ENCODE measurements at places on chromosomes 7 and 10.

DNA sequence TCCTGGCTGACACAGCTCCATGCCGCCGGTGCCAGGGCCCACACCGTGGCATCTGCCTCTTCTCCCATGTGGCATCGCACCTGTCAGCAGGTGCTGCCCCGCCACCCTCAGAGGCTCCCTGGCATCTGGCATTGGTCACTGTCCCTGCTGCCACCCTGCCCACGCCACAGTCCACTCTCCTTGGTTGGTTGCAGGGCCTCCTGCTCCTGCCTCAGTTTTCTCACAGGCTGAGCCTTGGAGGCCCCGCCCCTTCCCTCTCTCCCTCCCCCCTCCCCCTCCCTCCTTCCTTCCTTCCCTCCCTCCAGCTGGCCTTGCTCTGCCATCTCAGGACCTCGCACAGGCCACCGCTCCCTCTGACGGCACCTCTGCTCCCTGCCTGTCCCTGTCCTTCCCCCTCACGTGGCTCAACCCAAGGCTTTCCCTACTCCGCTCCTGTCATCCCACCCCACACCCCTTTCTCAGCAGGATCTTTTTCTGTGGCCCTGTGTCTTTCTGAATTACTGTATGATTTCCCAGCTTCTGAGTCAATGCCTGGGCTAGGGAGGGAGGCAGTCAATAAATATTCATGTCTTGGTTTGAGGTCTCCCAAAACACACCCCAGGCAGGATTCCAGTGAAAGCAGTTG, 87.4 kb downstream of the INPP5A start:
- no peak for DNase-seq

- DNase-seq = no peak
Observed at GRCh38 chr10:28947171-28947570, 269.9 kb downstream of the BAMBI start.

- DNase-seq = no peak
Observed at GRCh38 chr7:50145226-50145625, 52.2 kb upstream of the ZPBP start.

- DNase-seq = peak; percentile 91
Observed at GRCh38 chr7:31744294-31744874, 57.4 kb downstream of the PPP1R17 start.

DNA sequence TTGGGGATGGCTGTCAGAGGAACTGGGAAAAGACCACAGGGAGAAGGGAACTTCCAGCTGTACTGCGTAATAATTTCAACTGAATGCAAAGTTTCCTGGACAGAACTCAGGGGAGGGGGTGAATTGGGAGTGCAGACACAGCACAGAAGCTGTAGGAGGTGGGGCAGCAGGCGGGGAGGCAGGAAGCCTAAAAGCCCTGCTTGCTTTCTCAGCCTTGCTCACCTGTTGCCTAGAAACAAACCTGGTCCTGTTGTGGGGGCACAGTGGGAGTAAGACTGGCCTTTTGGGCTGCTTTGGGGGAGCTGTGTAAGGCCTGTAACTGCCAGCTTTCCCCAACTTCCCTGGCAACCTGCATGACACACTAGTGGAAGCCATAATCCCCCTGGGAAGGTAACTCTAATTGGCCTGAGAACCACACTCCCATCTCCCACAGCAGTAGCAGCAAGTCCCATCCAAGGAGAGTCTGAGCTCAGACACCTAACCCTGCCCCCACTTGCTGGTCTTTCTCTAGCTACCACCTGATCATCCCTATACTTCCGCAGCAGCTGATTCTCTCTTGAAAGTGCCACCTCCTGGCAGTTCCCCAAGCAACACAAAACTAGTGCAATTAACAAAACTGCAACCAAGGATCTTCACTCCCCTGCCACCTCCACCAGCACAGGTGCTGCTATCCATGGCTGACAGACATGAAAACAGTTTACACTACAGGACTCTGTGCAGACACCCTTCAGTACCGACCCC, 1239.3 kb downstream of the SORCS1 start:
- DNase-seq = no peak

DNA sequence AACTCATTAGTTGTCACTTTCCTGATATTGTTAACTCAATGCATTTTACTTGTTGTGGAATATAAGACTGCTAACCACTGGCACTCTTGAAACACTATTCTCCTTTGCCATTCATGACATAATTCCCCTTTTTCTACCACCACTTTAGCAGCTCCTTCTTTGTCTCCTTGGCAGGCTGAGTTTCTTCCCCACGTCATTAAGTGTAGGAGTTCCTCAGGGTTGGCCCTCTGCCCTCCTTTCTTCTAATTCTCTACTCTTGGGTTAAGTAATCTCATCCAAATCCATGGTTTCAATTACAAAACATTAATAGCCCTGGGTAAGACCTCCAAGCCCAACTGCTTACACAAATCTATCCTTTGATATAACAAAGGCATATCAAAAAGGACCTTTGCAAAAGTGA, 175.1 kb downstream of the HGF start:
- DNase-seq = no peak

DNA sequence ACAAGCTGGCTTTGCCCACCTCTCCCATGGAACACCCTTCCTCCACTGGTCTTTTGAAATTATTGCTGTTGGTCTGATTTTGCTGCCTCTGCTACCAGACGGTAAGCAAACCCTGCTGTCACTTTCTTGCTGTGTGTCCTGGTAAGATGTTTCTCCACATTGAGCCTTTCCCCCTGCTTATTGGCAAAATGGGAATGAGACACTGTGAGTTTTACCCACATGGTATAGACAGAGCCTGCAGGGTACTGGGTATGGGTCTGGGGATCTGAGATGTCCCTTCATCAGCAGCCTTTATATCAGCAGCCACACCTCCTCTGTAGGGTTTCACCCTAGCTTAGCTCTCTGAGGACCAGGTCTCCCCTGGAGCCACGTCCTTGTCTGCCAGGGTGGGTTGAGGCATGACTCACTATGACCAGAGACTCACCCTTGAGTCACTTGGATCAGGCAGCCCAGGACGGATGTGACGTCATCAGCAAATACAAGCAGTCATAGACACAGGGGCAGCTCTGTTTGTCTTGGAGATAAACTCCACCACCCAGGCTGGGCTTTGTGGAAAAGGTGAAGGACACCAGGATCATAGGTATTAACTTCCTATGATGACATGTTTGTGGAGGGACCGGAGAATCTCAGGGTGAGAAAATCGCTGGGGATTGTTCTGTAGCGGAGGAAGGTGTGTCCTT, 17.9 kb upstream of the BAIAP2L1 start:
- no peak for DNase-seq

GRCh38 chr7:158613481-158613880, 25.9 kb upstream of the PTPRN2 start:
- DNase-seq = no peak

- no peak for DNase-seq
Observed at GRCh38 chr10:51235865-51236264, 161.6 kb downstream of the PRKG1 start.

GRCh38 chr7:574661-575395, 55.2 kb upstream of the PDGFA start:
- DNase-seq = no peak

DNA sequence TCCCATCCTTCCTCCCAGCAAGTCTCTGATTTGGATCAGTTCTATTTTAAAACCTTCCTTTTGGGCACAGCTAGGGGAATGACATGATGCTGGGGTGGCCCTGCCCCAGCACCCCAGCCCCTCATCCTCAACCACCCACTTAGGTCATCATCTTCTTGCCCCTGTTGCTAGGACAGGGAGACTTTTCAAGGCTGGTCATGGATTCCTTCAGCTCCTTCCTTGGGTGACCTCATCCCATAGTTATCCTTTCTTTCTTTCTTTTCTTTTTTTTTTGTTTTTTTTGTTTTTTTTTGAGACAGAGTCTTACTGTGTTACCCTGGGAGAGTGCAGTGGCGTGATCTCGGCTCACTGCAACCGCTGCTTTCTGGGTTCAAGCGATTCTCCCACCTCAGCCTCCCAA, 127.2 kb downstream of the WDFY4 start:
- DNase-seq = no peak

DNA sequence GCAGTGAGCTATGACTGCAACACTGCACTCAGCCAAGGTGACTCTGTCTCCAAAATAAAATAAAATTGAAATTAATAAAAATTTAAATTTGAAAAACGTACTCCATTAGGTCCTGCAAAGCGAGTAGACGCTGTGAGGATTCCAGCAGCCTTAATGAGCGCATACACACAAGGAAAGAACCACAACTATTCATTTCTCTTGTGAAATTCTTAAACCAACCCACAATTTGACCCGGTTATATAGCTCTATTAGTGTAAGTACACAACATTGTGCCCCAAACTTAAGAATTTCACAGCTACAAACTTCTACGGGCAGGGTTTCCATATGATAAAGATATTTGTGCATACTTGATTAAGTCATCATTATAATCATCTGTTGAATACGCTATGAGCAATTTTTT, 84.4 kb downstream of the PARD3 start:
- DNase-seq = no peak

DNA sequence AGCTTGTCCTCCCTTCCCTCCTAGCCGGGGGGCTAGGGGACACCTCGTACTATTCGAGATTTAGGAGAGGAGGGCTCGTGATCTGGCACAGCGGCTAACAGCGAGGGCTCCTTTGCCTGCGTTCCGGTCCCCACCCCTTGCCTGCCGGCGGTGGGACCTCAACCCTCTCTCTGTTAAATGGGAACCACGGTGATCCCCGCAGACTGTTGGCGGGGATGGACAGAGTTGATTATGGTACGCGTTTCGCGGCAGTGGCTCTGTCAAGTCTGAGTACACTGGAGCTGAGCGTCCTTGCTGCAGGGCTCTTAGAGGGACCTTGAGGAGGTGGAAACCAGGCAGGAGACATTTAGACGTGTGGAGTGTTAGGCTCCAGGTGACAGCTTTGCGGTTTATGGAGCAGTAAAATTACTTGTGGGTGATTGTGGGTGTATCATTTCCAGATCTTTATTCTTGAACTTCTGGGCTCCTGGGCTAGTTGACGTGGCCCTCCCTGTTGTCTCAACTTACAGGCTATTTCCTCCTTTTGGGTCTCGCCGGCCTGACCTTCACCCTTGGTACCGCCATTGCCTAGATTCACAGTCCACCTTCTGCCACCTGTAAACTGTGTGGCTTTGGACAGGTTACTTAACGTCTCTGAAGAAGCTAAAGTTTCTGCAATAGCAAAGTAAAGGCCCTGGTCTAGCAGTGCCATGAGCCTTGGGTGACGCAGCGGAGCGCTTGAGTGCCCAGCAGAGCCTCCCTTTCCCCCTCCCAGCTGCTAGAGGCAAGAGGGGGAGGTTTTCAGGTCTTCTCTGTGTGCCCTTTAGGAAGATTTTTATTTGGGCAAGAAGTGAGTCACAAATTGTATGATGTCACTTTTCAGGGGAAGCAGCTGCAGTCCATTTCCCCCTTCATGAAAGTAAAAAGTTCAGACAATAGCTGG, 739 bp downstream of the CASP7 start:
- DNase-seq = peak; percentile 25

DNA sequence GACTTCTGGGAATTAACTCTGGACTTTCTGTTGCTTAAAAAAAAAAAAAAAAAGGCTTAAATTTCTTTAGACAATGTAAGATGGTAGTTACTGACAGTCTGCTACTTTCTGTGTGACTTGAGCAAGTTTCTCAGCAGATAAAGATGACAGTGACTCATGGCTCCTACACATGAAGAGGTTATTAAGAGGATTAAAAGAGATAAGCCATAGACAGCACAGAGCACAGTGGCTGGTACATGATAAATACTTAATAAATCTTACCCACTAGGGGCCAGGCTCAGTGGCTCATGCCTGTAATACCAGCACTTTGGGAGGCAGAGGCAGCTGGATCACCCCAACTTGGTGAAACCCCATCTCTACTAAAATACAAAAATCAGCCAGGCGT, 174.8 kb downstream of the JAZF1 start:
- no peak for DNase-seq

DNA sequence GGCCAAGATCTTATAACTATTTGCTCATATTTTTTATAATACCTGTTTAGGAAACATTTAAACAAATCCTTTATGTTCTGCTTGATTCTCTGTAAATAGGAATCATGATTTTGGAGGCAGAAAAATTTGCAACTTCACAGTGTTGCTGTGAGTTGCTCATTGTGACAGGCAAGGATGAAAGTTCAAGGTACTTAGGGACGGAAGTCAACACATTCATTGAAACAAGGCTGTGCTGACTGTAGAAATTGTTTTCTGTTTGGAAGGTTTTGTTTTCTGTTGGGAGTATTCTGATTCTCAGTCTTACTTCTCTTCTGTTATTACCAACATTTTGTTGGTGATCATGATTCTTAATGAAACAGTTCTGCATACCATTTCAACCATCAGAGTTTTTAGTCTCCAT, 54.9 kb downstream of the FANK1 start:
- no peak for DNase-seq

DNA sequence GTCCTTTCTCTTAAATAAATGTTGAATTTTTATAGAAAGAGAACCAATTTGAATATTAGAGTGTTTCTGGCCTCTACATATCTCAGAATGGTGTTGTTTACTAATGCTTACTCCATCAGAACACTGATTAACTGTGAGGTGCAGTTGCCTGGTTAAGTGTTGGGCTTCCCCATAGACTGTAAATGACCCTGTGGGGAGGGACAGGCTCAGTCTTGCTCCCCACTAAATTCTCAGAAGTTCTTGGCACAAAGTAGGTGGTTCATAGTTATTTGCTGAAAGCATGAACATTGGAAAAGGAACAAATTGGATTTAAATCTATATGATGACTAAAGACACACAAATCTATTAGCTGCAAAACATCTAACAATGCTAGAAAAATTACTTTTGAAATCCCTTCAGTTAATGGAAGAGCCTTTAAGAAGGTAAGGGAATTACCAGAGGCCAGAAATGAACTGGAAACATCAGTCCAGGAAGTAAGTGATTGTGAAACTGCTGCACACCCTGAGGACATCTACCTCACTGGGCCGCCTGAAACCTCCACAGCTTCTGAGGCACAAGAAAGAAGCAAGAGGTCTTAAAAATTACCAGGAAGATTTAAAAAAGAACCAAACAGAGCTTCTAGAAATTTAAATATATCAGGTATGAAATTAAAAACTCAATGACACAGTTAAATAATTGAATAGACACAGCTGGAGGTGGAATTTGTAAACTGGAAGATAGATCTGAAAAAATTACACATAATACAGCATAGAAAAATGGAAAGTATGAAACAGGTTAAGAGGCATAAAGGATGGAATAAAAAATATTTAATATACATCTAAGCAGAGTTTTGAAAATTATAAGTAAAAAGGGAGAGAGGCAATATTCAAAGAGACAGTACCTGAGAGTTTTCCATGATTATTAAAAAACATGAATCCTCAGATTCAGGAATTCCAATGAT, 17.8 kb upstream of the COMTD1 start:
- DNase-seq = no peak
